ENCODE measurements at places on chromosomes 11 and 22.

- no peak for DNase-seq
Measured at GRCh38 chr11:109794501-109794900, 298.7 kb upstream of the ZC3H12C start.

DNA sequence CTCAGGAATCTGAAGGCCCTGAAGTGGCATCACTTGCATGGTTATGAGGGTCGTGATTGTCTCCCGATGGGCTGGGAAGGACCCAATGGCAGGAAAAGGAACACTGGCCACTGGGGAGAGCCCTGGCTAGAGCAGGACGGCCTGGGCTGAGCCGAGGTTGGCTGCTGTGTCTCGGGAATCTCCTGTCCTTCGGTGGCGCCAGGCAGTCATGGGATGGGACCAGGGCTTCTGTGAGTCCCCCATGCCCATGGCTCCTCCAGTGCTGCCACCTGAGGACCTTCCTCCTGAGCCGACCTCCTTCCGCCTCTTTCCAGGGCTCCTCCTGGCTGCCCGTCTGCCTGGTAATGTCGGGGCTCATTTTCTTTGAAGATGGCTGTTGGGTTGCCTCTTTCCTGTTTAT is 1394.0 kb downstream of the BRD1 start:
- no peak for DNase-seq

DNA sequence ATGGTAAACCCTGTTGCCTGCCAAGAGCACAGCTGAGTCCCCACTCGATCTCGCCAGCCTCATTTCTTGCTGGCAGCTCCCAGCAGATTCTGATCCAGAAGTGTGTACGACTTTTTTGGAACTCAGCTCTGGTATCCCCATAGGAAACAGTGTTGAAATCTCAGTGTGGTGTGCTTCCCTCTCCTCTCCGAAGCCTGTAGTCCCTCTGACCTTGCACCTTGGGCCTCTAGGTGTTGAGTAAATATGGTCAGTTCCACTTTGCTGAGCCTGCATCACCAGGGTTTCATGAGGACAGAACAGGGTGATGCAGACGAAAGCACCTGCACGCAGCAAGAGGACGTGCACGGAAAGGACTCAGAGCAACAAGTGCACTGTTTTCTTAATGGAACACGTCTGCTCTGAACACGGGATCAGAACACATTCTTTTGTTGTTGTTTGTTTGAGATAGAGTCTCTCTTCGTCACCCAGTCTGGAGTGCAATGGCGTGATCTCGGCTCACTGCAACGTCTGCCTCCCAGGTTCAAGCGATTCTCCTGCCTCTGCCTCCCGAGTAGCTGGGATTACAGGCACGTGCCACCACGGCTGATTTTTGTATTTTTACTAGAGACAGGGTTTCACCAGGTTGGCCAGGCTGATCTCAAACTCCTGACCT is 3.8 kb upstream of the CPT1A start:
- DNase-seq: no peak

- DNase-seq: no peak
Measured at GRCh38 chr22:44483878-44484277, 14.2 kb downstream of the RTL6 start.

DNA sequence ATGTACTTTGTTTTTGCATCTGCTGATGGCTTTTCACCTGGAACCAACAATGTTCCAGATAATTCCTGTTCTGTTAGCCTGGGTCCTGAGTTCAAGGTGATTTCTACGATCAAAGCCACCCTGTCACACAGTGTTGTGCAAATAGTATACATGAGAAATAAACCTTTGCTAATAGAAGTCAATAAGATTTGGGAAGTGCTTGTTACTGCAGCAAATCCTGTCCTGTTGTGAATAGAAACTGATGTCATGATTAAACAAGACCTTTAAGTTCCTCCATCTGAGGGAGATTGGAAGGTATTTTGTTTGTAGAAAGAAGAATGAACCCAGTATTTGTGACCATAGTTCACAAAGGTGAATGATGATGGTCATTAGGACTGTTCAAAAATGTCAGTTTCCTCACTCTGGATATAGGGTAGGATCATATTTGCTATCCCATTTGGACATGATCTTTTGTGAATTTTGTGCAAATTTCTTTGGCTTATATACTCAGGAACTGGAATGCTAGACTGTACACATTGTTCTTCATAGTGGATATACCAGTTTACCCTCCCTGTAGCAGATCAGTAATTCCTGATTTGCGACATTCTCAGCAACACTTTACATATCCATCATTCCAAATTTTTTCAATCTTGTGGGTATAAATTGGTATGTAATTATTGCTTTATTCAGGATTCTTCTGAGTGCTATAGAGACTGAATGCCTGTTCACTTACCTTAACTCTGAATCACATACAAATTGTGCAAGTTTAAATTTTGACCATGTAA is 428.5 kb downstream of the METTL15 start:
- no peak for DNase-seq

DNA sequence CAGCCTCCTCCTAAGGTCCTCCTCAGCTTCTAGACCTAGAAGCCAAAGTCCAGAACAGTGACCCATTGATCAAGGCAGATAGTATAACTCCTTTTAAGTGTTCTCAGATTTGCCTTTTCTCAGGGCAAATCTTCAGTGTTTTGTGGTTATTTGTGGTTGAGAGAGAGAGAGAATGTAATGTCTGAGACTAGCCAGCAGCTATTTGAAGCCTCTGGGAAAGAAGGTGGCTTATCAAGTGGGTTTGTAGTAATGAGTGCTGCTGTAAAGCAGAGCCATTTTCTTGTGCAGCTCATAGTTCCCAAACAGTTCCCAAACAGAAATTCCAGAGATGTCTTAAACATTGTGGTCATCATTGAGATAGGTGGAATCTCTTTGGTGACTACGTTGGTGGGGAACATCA is 89.5 kb downstream of the RNF169 start:
- no peak for DNase-seq

- no peak for DNase-seq
Measured at GRCh38 chr22:45553351-45554039, 50.8 kb downstream of the FBLN1 start.

GRCh38 chr11:8671651-8672062 is 10.8 kb downstream of the TRIM66 start:
- peak; percentile 45 for DNase-seq

GRCh38 chr22:33288078-33288477 is 229.9 kb upstream of the SYN3 start:
- DNase-seq: no peak

DNA sequence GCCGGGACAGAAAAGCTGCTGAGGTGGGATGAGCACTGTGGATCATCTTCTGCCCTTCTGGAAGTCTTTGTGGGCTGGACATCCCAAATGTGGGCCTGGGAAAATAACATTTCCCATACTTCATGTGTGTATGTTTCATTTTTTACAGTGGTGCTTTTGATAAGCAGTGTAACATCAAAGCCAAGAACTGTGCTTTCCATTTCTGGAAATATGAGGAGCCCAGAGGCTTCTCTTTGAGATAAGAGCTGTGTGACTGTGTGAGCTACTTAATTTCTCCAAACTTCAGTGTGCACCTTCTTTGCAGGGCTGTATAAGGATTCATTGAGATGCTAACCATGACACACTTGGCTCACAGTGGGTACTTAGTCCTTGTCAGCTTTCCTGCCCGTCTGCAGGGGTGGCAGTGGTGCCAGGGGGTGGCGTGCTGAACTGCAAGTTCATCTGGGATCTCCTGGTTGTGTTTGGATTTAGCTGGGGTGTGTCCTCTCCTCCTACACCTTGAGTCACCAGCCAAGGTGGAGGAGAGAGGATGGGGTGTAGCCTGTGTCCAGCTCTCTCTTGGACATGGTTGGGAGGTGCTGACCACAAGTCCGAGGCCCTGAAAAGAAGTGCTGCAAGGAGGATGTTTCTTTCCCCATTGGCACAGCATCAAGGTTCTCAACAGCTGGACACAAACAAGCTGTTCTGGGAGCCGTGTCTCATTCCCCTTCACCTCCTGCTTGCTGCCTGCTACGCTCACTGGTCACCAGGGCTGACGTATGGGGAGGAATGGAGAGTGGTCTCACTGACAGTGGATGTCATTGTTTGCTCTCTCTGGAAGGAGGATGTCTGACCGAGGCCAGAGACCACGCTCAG is 139.4 kb downstream of the TEAD1 start:
- no peak for DNase-seq

GRCh38 chr11:73902303-73902702 is 25.5 kb downstream of the PAAF1 start:
- no peak for DNase-seq

DNA sequence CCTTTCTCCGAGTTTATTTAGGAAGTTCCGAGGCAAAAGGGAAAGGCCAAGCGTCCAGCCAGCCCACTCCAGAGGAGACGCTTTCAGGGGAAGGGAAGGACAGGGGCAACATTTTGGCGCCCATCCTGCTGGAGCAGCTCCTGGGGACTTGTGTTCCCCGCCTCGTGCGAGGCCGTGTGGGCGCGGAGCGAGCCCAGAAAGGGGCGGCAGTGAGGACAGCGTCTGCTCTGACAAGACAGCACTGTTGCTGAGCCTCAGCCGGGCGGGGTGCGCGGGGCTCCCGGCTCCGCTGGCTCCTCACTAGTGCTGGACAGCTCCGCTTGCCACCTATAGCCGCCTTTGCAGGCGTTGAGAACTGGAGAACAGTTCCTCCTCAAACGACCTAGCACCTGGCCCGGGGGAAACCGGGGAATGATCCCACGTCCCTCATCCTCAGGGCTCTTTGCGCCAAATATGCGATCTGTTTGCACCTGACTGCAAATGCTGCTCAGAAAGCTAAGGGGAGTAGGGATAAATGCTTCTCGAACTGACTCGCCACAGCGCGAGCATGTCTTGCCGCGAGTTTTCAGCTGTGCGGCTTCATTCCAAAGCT is 722 bp upstream of the GUCY1A2 start:
- no peak for DNase-seq

GRCh38 chr11:4416816-4417215 is 23.3 kb upstream of the TRIM21 start:
- no peak for DNase-seq

DNA sequence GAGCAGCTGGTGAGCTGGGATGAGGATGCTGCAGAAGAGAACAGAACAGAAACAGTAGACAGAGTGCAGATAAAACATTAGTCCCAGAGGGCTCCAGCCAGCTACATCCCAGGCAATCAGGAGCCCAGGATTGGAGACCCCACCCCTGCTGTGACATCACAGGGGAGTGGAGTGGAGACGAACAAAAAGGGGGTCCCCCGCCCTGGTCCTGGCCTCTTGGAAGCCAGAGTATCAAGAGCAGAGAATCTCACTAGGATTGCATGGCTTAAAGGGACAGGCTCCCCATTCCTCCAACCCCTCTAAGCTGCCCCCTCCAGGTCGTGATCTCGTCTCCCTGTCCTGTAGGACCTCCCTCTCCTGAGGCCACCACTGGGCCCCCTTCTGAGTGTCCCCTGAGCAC is at the start of gene P2RX3:
TSS of gene P2RX3 (plus strand) at position 211 of the 400 bp plus-strand sequence. CDS start 199 bp downstream, outside the sequence.
- no peak for DNase-seq

DNA sequence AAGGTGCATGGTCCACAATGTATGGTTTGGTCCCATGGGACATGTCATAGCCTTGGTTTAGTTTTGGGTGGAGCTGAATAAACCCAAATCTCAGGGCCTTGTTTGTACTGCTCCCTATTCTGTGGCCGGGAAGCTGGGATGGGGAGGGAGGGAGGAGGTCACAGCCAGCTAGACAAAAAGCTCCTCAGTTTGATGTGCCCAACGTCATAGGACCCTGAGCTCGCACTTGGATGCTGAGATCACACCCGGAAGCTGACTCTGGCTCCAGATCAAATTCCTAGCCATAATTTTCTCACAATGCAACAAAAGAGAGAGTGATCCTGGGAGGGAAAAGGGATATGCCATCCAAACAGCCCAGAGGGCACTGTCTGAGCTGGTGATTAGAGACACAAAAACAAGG is 1.5 kb downstream of the HSPB2 start:
- peak; percentile 13 for DNase-seq

GRCh38 chr11:126567419-126567818 is 211.9 kb downstream of the ST3GAL4 start:
- DNase-seq: no peak

DNA sequence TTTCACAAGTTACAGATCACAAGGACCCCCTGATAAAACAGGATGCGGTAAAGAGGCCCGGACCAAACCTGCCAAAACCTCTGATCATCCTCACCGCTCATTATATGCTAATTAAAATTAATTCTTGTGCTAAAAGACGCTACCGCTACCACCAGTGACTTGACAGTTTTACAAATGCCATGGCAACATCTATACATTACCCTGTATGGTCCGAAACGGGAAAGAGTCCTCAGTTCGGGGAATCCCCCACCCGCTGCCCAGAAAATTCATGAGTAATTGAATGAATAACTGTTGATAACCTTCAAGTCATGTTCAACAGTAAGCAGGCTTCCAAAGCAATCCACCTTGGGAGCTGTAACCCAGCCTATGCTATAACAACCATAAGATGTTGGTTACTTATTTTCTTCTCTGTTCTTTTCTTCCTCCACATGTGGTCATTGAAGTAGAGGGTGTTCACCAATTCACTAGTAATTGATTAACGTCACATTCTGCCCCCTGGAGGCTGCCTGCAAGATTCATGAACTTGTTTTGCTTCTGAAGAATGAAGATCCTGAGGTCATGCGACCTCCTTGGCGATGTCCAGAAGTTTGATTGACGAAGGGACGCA is 20.6 kb downstream of the APOBEC3H start:
- no peak for DNase-seq

- no peak for DNase-seq
Measured at GRCh38 chr22:48581796-48582469, 1245.7 kb downstream of the BRD1 start.

- no peak for DNase-seq
Measured at GRCh38 chr11:70782401-70782913, 384.1 kb downstream of the CTTN start.

DNA sequence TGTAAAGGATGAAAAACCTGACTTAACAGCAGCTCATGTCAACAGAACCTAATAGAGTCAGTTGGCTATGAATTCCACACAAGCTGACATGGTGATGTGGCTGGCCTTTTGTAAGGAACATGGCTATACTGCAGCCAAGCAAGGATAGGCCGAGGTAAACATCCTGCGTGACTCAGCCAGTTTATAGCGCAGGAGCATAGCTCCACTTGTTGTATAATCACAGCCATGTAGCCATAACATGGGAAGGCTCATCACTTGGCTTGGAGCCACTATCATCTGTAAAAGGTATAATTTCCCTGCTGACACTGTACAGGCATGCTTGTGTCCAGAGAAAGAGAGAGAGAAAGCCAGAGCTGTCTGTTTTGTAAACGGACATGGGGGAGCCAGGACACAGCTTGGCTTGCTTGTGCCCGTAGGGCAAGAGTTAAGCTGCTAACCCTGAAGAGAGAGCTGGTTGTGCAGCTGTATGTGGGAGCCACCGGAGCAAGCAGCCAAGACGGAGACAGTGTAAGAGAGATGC is 104.4 kb upstream of the PLET1 start:
- DNase-seq: no peak

- no peak for DNase-seq
Measured at GRCh38 chr11:119359365-119360214, 13.1 kb upstream of the MFRP start.
